Ecto neural progenitor cell (in vitro differentiated cells): ENCODE measurements at places on chromosomes 5 and 9.

GRCh38 chr9:136903041-136903554 is 16.8 kb downstream of the TRAF2 start:
- no peak for DNase-seq

- DNase-seq = no peak
Observed at GRCh38 chr5:14408969-14409586, 172.5 kb upstream of the OTULINL start.

DNA sequence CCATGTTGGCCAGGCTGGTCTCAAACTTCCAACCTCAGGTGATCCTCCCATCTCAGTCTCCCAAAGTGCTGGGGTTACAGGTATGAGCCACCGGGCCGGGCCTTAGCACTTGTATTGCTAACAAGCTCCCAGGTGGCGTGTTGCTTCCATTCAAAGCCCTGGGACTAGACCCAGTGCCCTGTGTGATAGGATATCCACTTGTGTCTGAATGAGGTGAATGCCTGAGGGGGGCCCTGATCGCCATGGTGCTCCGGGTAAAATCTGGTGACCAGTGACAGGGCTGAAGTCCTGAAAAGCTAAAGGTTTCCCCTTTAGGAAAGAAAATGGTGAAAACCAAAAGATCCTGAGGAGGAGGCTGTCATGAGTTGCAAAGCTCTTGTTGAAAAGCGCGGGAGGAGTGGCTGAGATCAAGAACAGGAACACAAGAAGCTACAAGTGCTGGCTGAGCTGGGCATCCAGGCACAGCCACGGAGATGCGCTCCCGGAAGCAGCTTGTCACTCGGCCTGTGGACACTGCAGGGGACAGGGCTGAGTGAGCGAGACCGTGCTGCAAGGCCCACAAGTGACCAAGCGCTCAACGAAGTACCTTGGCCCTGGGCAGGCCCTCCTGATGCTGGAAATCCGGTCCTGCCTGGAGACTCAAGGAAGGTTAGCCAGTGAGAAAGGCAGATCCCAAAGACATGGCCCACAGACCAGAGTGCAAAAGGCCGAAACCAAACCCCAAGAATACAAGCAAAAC is 39.8 kb upstream of the NXNL2 start:
- no peak for DNase-seq

GRCh38 chr5:169569513-169569912 is 14.1 kb upstream of the SPDL1 start:
- no peak for DNase-seq

DNA sequence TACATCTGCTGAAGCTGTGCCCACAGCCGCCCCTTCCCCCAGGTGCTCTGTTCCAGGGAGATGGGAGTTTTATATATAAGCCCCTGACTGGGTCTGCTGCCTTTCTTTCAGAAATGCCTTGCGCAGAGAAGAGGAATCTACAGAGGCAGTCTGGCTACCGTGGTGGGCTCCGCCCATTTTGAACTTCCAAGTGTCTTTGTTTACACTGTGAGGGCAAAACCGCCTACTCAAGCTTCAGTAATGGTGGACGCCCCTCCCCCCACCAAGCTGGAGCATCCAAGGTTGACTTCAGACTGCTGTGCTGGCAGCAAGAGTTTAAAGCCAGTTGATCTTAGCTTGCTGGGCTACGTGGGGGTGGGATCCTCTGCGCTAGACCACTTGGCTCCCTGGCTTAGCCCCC is 41.3 kb downstream of the RANBP17 start:
- DNase-seq = peak; percentile 49

DNA sequence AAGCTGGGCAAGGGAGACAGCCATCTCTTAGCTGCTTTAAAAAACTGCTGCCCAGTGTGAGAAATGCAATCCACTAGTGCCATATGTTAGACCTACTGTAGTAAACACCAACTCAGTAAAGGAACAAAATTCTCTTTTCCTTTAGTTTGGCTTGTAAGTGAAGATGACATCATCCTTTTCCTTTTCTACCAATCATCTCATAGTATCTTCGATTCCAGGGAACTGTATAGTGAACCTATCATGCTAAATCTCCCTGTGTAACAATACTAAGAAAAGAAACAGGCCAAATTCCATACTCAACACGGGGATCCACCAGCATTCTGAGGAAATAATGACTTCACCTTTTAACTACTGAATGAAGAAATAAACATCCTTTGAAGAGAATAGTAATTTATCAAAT is 100.1 kb downstream of the RAPGEF6 start:
- no peak for DNase-seq

DNA sequence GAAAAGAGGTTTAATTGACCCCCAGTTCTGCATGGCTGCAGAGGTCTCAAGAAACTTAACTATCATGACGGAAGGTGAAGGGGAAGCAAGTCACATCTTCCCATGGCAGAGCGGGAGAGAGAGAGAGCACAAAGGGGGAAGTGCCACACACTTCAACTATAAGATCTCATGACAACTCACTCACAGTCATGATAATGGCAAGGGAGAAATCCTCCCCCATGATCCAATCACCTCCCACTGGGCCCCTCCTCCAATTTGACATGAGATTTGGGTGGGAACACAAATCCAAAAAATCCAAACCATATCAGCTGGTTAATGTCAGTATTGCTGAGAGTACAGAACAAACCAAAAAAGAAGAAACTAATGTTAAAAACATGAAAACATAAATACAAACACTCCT is 120.2 kb downstream of the STARD4 start:
- DNase-seq = no peak
